Stimulated activated CD8-positive, alpha-beta memory T cell treated with anti-CD3 and anti-CD28 coated beads, Interleukin-7, amount 100 ng/mL, for 48 hours (primary cell): ENCODE measurements at places on chromosomes 13 and 19.

DNA sequence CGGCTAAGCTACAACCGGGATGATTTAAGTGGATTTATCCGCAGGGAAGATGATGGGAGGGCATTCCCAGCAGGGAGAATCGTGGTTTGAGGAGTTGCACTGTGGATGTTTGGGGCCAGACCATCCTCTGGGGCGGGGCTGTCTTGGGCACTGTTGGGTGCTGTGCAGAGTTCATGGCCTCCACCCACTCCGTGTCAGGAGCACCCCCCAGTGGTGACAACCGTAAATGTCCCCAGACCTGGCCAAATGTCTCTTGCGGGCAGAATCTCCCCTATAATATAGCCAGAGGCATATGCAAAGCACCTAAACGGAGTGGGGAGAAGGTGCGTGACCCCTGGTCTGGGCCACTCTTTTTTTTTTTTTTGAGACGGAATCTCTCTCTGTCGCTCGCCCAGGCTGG, 40.2 kb downstream of the SMIM24 start:
- peak; percentile 21 for DNase-seq

DNA sequence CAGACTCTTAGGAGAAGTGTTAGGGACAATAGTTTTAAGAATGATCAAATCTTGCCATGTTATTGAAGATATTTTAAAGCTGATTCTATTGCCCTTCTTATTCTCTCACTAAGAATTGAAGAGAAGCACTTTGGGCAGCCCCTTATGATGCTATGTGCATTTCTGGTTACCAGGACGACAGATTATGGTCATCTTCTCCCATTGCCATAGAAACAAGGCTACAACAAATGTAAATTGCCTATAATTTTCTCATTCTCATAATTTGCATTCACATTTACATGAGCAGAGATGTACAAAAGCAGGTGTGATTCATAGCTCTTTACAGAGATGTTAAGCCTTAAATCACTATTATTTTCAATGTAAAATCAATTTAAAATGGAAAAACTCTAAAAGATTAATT, 137.3 kb upstream of the PCDH9 start:
- no peak for DNase-seq

DNA sequence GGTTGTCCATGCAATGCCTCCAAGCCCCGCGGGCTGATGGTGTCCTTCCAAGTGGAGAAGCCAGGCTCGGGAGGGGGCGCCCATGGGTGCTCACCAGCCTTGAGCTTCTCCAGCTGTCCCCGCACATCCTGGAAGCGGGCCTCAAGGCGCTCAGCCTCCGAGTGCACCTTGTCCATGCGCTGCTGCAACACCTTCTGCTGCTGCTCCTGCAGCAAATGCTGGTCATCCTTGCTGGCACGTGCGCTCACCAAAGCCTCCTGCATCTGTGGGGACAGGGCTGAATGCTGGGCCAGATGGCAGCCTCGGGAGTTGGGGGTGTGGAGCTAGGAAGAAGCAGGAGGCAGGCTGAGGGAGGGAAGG, 22.8 kb upstream of the EMP3 start:
- DNase-seq: no peak

DNA sequence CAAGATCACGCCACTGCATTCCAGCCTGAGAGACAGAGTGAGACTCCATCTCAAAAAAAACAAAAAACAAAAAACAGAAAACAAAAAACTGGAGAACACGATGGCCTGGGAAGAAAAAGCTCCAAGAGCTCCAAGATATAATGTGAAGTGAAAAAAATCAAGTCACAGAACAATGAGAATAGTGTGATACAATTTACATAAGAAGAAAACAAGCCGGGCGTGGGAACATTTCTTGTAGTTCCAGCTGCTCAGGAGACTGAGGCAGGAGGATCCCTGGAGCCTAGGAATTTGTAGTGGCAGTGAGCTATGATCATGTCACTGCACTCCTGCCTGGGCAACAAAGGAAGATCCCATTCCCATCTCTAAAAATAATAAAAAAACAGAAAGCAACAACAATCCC, 8.5 kb upstream of the LMTK3 start:
- no peak for DNase-seq

GRCh38 chr13:52599037-52599847, 43.0 kb upstream of the HNRNPA1L2 start:
- no peak for DNase-seq

DNA sequence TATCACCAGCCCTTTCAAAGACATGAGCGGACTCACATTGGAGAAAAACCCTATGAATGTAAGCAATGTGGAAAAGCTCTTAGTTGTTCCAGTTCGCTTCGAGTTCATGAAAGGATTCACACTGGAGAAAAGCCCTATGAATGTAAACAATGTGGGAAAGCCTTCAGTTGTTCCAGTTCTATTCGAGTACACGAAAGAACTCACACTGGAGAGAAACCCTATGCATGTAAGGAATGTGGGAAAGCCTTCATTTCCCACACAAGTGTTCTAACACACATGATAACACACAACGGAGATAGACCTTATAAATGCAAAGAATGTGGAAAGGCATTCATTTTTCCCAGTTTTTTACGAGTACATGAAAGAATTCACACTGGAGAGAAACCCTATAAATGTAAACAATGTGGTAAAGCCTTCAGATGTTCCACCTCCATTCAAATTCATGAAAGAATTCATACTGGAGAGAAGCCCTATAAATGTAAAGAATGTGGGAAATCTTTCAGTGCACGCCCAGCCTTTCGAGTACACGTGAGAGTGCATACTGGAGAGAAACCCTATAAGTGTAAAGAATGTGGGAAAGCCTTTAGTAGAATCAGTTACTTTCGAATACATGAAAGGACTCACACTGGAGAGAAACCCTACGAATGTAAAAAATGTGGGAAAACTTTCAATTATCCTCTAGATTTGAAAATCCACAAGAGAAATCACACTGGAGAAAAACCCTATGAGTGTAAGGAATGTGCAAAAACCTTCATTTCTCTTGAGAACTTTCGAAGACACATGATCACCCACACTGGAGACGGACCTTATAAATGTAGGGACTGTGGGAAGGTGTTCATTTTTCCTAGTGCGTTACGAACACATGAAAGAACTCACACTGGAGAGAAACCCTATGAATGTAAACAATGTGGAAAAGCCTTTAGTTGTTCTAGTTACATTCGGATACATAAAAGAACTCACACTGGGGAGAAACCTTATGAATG, 17.6 kb downstream of the ZNF791 start:
- DNase-seq: no peak

GRCh38 chr13:73025217-73026012, 33.4 kb upstream of the KLF5 start:
- no peak for DNase-seq

- DNase-seq: no peak
Measured at GRCh38 chr13:75120085-75120484, 361.9 kb downstream of the TBC1D4 start.

DNA sequence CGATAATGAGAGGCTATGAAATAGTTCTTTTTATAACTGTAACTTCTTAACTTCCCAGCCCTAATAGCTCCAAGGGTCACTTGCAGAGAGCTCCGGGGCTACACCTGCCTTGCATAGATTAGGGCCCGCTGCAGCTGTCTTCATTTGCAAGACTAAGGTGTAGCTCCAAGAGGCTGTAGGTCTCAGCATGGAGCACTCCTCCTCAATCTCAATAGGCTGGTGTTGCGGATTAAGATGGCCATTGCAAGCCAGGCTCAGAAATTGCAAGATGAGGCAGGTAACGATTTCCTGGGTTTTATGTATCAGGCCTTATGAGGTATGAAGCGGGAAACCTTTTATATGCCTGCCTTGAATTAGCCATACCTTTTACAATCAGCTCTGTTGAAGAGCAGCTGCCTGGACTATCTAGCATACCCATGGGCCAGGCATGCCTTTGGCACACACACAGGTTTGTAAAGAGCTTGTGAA, 185.7 kb downstream of the TM9SF2 start:
- no peak for DNase-seq

- no peak for DNase-seq
Measured at GRCh38 chr13:22082437-22083100, 411.7 kb downstream of the FGF9 start.

GRCh38 chr19:44438441-44438840, 9.8 kb downstream of the ZNF229 start:
- DNase-seq: no peak

- no peak for DNase-seq
Measured at GRCh38 chr13:106109391-106109791, 426.1 kb downstream of the EFNB2 start.
